ENCODE measurements at places on chromosomes 3 and 15.

- ATAC-seq: no peak
Measured at GRCh38 chr3:21238661-21239060, 512.3 kb downstream of the ZNF385D start.

DNA sequence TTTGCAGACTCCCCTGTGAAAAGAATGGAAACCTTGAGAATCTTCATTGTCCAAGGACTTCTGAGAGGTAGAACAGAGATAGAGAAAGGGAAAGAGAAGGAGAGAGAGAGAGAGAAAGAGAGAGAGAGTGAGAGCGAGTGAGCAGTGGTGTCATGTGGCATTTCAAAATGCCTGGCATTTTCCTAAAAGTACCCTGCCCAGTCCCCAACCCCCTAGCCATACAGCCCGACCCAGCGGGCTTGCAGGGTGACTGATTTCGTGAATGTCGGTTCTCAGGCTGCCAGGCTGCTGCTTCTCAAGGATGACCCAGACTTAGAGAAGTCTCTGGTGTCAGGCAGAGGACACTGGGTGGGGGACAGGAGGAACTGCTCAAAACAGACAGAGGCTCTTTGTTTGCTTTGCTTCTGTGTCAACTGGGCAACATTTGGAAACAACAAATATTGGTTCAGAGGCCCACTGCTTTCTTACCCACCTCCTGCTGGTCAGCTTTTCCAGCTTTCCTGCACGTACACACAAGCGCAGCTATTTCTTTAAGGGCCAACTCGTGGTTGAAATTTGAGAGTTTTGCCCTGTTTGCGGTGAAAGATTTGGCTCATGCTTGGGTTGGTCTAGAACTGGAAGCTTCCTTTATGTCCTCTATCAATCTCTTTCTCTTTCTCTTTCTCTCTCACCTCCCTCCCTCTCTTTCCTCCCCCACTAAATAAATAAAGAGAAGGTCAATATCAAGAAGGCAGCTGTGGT is 3.7 kb upstream of the TF start:
- ATAC-seq: no peak

- ATAC-seq: no peak
Measured at GRCh38 chr3:45215466-45215865, 10.6 kb downstream of the TMEM158 start.

- ATAC-seq: no peak
Measured at GRCh38 chr3:186980989-186981388, 50.7 kb downstream of the ST6GAL1 start.

DNA sequence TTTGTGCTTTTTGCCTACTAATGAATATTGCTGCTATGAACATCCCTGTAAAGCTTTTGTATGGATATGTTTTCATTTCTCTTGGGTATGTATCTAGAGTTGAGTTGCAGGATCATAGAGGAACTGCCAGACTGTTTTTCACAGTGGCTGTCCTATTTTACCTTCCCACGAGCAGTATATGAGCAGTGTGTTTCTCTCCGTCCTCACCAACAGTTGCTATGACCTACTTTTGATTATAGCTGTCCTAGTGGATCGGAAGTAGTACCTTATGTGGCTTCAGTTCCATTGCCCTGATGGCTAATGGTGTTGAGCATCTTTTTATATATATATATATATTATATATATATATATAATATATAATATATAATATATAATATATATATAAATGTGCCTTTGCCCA is 25.2 kb downstream of the CDAN1 start:
- no peak for ATAC-seq

GRCh38 chr3:122991236-122991985 is 36.2 kb downstream of the SEMA5B start:
- no peak for ATAC-seq

- ATAC-seq: no peak
Measured at GRCh38 chr3:160099834-160100233, 111.2 kb downstream of the IL12A start.

DNA sequence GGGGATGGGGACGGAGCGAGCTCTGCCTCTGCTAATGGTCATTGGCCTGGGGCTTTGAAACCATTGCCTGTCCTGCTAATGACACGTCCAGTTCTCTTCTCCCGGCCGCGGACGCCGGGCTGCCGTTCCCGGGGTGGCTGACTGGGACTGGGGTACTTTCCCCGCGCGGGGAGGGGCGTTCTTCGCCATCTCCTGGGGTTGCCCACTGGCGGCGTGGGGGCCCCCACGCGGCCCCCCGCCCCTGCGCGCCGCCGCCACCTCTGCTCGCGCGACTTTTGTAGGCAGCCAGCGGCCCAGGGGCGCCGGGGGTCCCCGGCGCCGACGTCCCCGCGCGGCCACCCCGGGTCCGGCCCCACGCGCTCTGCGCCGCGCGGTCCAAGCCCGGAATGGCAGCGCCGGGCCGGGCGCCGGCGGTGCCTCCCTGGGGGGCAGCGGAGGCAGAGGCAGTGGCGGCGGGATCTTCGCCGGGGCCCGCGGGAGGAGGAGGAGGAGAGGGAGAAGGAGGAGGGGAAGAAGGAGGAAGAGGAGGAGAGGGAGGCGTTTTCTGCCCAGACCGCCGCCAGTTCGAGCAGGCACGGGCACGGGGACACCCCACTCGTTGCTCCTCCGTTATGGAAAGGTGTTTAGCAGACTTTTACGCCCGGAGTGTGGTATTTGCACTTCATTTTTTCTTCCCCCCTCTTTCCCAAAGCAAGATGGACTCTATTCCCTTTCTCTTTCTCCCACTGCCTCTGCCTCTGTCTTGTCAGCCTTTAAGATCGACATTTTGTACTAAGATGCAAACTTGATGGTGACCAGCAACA is 2.3 kb downstream of the BBX start:
- ATAC-seq: no peak

DNA sequence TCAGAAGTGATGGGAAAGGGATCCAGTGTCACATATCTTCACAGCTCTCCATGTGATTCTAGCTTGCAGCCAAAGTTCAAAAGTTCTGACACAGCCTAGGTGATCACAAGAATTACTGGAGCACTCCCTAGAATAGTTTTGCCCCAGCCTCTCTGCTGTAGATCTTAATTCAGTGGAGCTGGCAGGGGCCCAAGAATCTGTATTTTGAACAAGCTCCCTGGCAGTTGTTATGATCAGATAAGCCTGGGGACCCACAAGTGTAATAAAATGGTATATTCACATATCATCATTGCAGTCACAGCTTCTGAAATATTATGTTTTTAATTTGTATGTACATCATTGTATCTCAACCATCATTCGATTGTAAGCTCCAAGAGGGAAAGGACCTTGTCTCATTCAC is 62.3 kb downstream of the NOX5 start:
- ATAC-seq: no peak

- ATAC-seq: no peak
Measured at GRCh38 chr15:37791693-37792092, 142.7 kb upstream of the TMCO5A start.

- ATAC-seq: no peak
Measured at GRCh38 chr3:25593001-25593400, 71.7 kb downstream of the TOP2B start.

DNA sequence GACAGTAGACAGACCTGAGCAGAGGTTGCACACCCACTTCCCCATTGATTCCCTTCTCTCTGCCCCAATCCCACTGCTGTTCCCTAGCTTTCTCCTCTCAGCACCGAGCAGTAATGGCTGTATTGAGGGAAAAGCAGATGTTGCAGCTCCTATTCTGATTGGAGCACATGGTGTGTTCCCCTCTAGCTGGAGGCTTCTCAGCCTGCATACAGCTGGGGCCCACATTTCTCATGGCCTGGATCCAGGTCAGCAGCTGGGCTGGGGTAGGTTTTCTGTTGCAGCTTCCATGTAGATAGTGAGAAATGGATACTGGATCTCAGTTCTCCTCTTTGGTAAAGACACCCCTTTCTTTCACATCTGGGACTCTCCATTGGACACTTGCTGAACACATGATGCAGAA is 50.1 kb downstream of the RYR3 start:
- no peak for ATAC-seq

GRCh38 chr3:52281981-52282801 is 3.7 kb upstream of the WDR82 start:
- ATAC-seq: no peak

GRCh38 chr3:23743141-23743784 is 62.5 kb upstream of the UBE2E1 start:
- no peak for ATAC-seq

GRCh38 chr3:133924041-133924440 is 28.4 kb upstream of the RAB6B start:
- ATAC-seq: peak; percentile 67

- ATAC-seq: no peak
Measured at GRCh38 chr3:125151916-125152315, 60.6 kb downstream of the SLC12A8 start.

- ATAC-seq: no peak
Measured at GRCh38 chr15:99074446-99074845, 30.4 kb upstream of the SYNM start.

- 0 out of 3 replicates have a peak, but pooled peaks have one; percentile 39 for ATAC-seq
Measured at GRCh38 chr3:156010829-156011228, 109.5 kb upstream of the KCNAB1 start.

DNA sequence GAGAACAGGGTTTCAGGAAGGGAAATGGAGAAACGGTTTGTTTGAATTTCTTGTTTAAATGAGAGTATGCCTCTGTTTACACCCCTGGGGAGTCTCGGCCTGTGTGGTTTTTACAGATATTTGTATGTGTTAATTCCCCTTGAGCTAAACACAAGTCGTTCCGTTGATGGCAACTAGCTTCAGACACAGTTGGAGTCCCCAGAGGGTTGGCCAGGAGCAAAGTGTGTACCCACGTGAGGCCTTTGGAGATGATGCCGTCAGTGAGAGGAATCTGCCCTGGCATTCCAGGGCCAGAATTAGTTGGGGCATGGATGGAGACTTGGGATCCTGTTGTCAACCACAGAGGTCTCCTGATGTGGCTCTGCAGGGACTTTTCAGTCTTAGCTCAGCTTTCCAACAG is 44.0 kb downstream of the CEMIP start:
- ATAC-seq: no peak
